AG10803 (cell line): ENCODE measurements at places on chromosomes 4 and X.

GRCh38 chr4:8768357-8768999 lies 103.2 kb downstream of the HMX1 start:
- no peak for DNase-seq

DNA sequence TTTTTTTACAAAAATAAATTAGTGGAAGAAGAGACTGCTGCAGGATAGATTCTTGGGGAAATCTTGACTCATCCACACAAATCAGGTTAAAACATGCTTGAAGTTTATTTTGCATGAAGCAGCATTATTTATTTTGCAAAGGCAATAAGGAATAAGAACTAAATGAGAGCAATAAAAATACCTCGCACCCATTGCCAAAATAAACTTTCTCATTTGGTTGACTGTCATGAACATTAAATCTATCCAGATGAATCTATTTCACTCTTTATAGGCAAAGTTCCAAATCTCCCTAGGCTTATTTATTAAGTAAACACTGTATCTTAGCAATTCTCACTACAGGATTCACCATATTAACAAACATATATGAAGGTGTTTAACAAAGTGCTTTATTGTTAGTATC lies 58.9 kb downstream of the HOPX start:
- no peak for DNase-seq

DNA sequence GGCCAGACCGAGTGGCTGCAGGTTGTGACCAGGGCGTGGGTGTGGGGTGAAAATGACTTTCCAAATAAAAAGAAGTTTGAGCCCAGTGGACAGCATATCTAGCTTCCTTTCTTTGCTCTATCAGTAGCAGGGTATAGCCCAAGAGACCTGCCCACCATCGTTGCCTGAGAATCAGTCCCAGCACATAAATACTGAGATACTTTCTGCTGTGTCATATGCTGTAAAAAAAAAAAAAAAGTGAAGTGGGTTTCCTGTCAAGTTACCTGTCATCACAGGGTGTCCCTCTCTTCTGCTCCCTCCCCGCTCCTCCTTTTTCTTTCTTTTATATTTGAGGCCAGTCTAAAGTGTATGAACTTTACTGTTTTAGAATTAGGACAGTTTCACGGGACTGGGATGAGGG lies 330.3 kb upstream of the BOD1L1 start:
- DNase-seq: no peak

DNA sequence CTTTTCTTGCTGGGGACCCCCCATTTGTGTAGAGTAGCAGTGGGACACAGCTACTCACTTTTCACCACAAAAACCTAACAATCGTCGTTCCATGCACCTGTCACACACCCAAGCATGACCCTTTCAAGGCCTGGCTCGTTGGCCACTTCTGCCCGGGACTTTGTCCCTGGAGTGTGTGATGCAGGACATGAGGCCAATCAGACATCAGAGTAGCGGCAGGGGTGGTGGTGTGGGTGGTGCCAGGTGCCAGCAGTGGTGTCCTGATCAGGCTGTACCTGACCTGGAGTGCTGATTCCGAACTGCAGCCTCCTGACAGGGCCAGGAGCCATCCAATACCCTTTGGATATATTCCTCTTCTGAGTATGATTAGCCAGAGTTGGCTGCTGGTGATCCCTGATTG lies 23.1 kb upstream of the PROM1 start:
- no peak for DNase-seq

- DNase-seq: no peak
Observed at GRCh38 chr4:79578606-79579005, 170.6 kb upstream of the GK2 start.

DNA sequence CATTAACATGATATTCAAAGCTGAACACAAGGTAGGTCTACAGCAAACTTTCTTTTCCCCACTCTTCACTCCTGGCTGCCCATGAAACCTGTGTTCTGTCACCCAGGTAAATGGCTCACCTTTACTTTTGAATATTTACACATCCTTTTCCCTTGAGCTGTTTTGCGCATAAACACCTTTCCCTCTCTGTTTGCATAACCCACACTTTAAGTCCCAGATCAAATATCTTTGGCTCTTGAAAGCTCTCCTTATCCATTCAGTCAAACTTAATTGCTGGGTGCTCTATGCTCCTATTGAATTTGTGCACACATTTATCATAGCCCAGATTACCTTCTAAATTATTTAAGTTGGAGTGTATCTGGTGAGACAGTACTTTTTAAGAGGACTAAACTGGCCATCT lies 51.7 kb upstream of the ATP8A1 start:
- no peak for DNase-seq

- DNase-seq: no peak
Observed at GRCh38 chr4:2166253-2166652, 75.7 kb downstream of the HAUS3 start.

- no peak for DNase-seq
Observed at GRCh38 chr4:110062166-110062565, 136.2 kb downstream of the ELOVL6 start.

DNA sequence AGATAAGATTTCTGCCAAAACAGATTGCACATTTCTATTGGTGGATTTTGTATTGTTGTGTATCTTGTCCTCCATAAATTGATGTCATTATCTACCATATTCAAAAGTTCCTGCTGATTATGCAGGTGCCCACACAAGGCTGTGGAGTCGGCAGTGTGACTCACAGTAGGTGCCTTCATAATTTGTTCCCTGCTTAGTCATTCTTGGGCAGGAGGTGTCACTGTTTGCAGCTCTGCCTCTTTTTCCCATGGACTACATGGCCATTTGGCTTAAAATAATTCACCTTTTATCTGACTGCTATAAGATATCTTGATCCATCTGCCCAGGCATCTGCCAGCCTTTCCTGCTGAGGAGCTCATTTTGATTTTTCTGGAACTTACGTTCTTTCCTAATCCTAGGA lies 33.6 kb upstream of the ENPEP start:
- DNase-seq: no peak

DNA sequence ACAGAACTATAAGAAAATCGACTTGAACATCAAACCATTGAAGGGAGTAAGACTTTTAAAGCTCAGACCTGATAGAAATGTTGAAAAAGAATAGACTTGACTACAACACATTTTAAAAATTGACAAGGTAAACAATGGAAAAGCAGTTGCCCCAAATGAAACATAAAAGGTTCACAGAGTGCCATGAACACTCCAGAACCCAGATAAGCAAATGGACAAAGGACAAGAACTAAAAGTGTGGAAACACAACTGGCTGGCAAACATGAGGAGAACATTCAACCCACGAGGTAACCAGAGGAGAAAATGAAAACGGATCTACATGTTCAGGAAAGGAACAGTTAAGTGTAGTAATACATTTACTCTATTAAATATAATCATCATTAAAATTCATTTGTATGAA lies 26.5 kb downstream of the SCARB2 start:
- DNase-seq: no peak

DNA sequence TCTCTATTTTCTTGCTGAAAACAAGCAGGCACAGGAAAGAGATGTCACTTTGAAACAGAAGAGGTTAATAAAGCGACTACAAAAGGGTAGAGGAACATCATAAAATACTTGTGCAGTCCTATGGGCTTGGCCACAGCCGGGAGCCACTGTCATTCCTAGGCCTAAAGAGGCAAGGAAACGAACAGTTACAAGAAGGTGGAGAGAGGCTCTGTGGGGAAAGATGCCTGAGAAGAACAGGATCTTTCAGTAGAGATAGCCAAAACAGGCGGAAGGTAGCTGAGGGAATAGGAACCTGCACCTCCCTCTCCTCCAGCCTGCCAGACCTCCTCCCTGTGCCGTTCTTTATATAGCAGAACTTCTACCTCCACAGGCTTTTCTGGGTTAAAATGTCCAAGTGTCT lies 57.4 kb upstream of the ARSJ start:
- no peak for DNase-seq

GRCh38 chr4:110550260-110550659 lies 72.6 kb downstream of the PITX2 start:
- peak; percentile 19 for DNase-seq

DNA sequence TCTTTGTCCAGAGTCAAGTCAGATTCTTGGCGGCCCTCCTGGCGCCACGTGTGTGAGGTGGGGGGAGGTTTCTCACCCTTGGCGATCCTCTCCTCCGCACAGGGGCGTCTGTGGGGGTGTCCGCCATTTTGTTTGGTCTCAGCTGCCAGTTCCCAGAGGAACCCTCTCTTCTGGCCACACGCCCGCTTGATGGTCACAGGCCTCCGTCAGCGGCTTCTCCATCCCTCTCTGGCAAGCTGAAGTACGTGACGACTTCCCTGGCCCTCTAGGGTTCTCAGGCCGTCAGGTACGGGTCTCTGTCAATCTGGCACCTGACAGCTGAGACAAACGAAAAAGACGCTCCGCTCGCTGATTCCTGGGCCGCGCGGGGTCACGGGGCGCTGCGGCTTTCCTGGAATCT lies 272.6 kb downstream of the TRIML1 start:
- DNase-seq: no peak

- no peak for DNase-seq
Observed at GRCh38 chr4:174444390-174444789, 77.9 kb downstream of the HPGD start.

- peak; percentile 76 for DNase-seq
Observed at GRCh38 chr4:118224243-118224829, 128.5 kb downstream of the PRSS12 start.

DNA sequence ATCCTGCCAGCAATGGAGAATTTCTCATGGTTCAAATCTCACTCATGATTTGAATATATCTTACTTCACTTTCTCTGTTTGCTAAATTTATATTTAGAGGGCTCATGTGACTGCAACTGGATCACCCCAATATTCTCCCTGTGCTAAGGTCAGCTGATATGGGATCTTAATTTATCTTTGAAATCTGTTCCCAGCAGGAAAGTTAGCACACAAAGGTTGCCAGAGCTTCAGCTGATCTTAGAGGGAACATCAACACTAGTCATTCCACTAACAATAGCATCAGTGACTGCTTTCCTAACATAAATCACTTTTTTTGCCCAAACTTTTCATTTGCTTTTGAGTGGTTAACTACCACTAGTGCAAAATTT lies 1270.0 kb downstream of the ARAP2 start:
- DNase-seq: no peak

- peak; percentile 79 for DNase-seq
Observed at GRCh38 chr4:3388471-3389232, 53.1 kb upstream of the HGFAC start.

DNA sequence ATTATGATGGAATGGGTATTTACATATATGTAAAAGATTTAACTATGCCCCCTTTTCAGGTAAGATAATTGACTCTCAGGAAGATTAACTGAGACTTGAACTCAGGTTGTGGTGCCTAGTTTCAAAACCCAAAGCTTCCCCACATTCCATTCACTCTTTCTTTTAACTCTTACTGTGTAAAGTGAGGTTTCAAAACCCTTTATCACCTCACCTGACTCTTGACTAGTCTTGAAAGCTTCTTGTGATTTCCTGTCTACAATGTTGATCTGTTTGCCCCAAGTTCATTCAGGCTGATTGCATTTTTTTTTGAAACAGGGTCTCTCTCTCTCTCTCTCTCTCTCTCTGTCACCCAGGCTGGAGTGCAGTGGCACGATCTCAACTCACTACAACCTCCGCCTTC lies 40.5 kb upstream of the RAPGEF2 start:
- DNase-seq: no peak

- no peak for DNase-seq
Observed at GRCh38 chrX:9807355-9808182, 21.3 kb downstream of the SHROOM2 start.

- no peak for DNase-seq
Observed at GRCh38 chr4:175752664-175753063, 59.4 kb downstream of the GPM6A start.

- no peak for DNase-seq
Observed at GRCh38 chr4:65954416-65954815, 284.1 kb upstream of the EPHA5 start.

DNA sequence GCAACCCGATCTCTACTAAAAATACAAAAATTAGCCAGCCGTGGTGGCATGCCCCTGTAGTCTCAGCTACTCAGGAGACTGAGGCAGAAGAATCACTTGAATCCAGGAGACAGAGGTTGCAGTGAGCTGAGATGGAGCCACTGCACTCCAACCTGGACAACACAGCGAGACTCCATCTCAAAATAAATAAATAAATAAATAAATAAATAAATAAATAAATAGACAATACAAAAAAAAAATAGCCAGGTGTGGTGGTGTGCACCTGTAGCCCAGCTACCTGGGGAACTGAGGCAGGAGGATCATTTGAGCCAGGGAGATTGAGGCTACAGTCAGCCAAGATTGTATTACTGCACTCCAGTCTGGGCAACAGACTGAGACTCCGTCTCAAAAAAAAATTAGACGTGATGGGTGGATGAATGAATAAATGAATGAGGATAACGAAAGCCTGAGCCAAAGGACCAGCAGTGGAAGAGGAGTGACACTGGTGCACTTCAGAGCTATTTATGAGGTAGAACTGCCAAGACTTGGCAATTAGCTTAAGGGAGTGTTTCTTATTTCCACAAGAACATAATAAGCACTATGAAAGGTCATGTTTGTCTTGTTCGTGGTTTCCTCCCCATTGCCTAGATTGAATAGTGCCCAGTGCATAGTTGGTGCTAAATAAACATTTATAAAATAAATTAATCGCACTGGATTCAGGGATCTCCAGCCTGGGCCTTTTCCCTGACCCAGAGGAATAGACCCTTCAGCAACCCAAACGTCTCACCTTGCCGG lies 232.2 kb downstream of the IDS start:
- no peak for DNase-seq

DNA sequence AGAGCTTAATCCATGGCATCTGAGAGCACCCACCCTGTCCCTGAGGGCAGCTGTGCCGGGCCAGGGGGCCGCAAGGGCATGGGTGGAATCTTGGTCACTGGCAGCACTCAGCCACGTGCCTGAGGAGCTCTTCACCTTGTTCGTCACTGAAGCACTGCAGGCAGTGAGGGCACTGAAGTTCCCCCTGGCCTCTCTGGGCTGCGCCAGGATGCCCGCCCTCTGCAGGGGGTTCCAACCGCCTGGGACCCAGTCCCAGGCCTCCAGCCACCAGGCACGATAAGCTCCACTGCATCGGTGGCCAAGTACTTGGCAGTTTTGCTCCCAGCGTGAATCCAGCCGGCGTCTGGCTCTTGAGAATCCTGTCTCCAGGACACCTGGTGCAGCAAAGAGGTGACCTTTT lies 96.4 kb upstream of the MED14 start:
- DNase-seq: no peak

DNA sequence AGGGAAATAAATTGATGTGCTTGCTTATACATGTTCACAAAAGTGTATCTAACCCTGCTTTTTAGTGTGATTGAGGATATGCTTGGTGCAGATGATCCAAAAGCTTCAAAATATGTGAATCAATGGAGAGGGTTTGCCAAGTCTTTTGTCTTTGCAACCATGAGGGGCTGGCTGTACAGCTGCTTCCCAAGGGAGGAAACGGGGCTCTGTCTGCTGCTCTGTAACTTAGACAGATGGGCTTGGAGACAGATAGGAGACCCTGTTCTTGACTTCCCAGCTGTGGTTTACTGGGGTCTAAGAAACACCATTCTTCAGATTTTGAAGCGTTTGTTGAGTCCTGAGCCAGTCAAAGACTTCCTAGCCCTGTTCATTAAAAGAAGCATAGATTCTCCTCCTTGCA lies 152.3 kb downstream of the DCLK2 start:
- no peak for DNase-seq

- DNase-seq: no peak
Observed at GRCh38 chrX:133550665-133551485, 135.6 kb upstream of the GPC4 start.
